HT1080 (cell line): ENCODE measurements at places on chromosomes 6 and 20. TPM values are rescaled to one million over a fixed set of nuclear protein-coding genes. Genes with fewer than 3 reads are reported as not detected.

DNA sequence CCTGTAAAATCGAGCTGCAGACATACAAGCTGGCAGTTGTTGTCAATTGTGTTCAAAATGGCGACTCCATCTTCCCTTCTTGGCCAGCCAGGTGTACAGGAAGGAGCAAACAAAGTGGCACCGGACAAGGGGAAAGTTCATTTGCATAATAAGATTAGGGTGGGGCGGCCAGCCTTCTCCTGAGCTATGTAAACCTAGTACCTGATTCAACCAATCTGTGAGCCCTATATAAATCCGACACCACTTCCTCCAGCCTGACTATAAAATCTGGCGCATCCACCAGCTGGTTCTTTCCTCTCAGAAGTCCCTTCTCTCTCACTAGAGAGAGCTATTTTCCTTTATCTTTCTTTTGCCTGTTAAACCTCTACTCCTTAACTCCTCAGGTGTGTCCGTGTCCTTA, 8.1 kb upstream of the HBS1L start:
- peak; percentile 24 for DNase-seq

DUSP15 gene
- total RNA-seq = 0.30 TPM in 1 of 2 replicates, not detected in the other

- no peak for DNase-seq
Observed at GRCh38 chr20:47610945-47611250, 109.2 kb downstream of the NCOA3 start.

GRM1 gene
- 0.03 TPM in 1 of 2 replicates, not detected in the other for total RNA-seq

- no peak for DNase-seq
Observed at GRCh38 chr6:98932381-98932780, 15.4 kb downstream of the FBXL4 start.

- peak; percentile 21 for DNase-seq
Observed at GRCh38 chr6:155315516-155315871, 1.2 kb upstream of the TFB1M start.

BPIFB3 gene
- not detected in 2 replicates for total RNA-seq

GRCh38 chr6:43924222-43924702, 154.3 kb downstream of the VEGFA start:
- peak; percentile 74 for DNase-seq

NEURL2 gene
- total RNA-seq = 1.3 and 2.1 TPM in 2 replicates

FOXS1 gene
- 0.17 and 0.35 TPM in 2 replicates for total RNA-seq

DNA sequence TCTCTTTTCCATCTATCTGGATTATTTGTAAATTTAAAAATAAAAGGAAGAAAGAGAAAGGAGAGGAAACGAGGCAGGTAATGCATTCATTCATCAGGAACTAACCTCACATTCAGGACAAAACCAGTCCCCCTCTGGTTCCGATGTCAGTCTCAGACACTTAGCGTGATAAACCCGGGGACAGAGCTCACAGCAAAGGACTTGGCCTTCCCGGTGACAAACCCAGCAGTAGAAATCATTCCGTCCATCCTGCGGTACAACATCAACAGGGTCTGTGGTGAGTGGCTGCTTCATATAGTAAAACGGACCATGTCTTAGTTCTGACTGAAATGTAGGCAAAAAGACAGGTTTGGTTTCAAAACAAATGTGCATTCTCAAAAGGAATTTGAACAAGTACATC, 57.9 kb downstream of the ZMYND8 start:
- no peak for DNase-seq

EBF4 gene
- not detected in 2 replicates for total RNA-seq

DNA sequence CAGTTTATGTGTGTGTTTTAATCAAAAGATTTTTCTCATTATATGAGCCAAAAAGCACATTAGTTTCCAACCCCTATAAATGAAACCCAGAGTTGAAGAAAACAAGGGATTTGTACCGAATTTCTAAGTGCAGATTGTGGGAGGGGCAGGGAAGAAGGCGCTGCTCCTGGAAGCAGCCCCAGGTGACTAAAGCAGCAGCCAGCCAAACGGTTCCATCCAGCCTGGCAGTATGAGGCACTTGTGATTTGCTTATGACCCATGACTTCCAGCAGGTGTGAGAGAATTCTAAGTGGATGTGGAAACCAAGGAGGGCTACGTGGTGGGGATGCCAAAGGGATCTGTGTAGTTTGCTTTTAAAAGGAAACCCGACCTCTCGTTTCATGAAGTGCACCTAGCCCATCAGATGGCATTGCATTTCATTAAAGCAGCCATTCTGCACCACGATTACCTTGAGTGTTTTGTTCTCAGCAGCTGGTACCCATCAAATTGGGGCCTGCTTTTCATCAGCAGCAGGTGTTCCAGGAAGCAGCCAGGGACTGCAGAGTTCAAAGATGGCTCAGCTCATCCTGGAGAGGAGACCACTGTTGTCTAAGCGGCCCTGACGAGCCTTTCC, 79.1 kb downstream of the DTD1 start:
- DNase-seq = no peak

FAM209B gene
- total RNA-seq = not detected in 2 replicates

- DNase-seq = no peak
Observed at GRCh38 chr6:25147223-25147622, 132.0 kb upstream of the CARMIL1 start.

DNA sequence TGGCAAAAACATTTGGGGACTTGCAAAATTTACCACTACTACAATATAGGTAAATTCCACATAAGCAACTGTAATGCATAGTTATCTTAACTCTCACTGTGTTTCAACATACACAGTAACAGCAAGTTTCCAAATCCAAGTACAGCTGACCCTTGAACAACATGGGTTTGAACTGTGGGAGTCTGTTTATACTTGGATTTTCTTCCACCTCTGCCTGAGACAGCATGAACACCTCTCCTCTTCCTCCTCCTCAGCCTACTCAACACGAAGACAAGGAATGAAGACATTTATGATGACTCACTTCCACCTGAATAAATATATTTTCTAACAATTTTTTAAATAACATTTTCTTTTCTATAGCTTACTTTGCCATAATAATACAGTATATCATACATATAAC, 25.6 kb downstream of the MAN1A1 start:
- no peak for DNase-seq

MATN4 gene
- 0.10 TPM in 1 of 2 replicates, not detected in the other for total RNA-seq

- no peak for DNase-seq
Observed at GRCh38 chr6:103784117-103784516, 1075.6 kb downstream of the HACE1 start.
